ENCODE measurements at places on chromosomes 2 and 18. TPM values are rescaled to one million over a fixed set of nuclear protein-coding genes. Genes with fewer than 3 reads are reported as not detected.

DNA sequence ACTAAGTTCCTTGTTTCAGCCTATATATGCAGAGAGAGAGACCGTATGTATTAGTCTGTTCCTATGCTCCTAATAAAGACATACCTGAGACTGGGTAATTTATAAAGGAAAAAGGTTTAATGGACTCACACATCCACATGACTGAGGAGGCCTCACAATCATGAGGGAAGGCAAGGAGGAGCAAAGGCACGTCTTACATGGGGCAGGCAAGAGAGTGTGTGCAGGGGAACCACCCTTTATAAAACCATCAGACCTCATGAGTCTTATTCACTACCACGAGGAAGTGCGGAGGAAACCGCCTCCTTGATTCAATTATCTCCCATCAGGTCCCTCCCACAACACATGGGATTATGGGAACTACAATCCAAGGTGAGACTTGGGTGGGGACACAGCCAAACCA lies 73.8 kb downstream of the TMEM18 start:
- no peak for DNase-seq
- H3K27ac ChIP-seq = no peak overlapping the region
- no peaks in the 10 kb centered on the region for H3K4me1 ChIP-seq
- H3K27me3 ChIP-seq = no peaks in the 10 kb centered on the region
- H3K4me3 ChIP-seq = no peak overlapping the region
- no peaks in the 10 kb centered on the region for H3K36me3 ChIP-seq

GRCh38 chr18:48909721-48910120 lies 41.0 kb downstream of the SMAD7 start:
- no peak overlapping the region for H3K27ac ChIP-seq
- H3K4me1 ChIP-seq = peaks cover 21% of the 10 kb centered on the region
- H3K36me3 ChIP-seq = no peaks in the 10 kb centered on the region
- H3K27me3 ChIP-seq = no peaks in the 10 kb centered on the region

DNA sequence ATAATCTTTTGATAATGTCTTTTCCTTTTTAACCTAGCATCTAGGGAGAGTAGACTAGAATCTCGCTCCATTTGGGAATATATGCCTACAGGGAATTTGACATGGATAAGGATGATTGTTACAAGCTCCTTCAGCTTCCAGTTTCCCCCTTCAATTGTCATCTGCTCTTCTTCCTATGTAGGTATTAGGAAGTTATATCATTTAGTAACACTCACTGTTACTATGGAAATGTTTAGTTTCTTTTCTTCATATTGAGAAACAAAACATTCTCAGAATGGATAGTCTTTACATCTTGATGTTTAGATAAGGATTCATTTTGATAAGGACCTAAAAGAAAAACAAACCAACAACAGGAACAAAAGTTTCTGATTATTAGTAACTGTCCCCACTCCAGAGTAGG lies 127.6 kb downstream of the PHLPP1 start:
- H3K27ac ChIP-seq = no peak overlapping the region
- no peaks in the 10 kb centered on the region for H3K4me1 ChIP-seq
- no peak for DNase-seq
- no peaks in the 10 kb centered on the region for H3K36me3 ChIP-seq
- no peak overlapping the region for H3K4me3 ChIP-seq

DNA sequence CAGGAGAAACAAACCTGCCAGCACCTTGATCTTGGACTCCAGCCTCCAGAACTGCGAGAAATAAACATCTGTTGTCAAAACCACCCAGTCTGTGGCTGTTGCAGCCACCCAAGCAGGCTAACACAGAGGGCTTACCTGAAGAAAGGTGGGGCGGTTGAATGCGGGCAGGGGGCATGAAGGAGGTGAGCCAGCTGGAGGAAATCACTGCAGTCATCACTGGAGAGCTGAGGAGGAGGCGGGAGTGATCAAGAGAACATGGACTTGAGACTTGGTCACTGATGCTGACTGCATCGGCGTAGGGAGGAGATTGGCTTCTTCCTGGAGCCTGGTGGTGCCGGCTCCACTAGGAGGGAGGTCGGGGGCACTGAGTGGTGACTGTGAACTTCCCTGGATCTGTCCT lies 14.6 kb upstream of the ARMC9 start:
- no peaks in the 10 kb centered on the region for H3K27me3 ChIP-seq
- no peak overlapping the region for H3K4me3 ChIP-seq
- H3K36me3 ChIP-seq = no peaks in the 10 kb centered on the region
- no peak for DNase-seq

DNA sequence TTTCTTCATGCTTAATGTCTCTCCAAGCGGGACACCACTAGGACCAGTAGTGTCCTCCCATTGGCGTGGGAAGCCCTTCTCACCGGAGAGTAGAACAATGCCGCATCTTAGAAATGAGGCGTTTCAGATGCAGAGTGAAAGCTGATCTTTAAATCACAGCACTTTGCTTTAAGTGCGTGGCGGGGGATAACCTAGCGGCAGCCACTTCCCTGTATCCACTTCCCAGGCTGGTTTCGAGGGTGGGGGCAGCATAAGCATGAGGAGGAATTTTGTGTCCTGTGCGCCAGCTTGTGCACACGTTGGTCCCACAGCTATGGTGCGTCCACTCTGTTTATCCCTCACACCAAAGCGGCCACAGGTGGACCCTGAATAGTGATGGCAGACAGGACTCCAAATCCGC lies 63.1 kb downstream of the MBP start:
- no peak overlapping the region for H3K4me3 ChIP-seq
- H3K4me1 ChIP-seq = peaks cover 98% of the 10 kb centered on the region
- H3K27me3 ChIP-seq = no peaks in the 10 kb centered on the region
- H3K27ac ChIP-seq = peak overlapping the region; percentile 62

DNA sequence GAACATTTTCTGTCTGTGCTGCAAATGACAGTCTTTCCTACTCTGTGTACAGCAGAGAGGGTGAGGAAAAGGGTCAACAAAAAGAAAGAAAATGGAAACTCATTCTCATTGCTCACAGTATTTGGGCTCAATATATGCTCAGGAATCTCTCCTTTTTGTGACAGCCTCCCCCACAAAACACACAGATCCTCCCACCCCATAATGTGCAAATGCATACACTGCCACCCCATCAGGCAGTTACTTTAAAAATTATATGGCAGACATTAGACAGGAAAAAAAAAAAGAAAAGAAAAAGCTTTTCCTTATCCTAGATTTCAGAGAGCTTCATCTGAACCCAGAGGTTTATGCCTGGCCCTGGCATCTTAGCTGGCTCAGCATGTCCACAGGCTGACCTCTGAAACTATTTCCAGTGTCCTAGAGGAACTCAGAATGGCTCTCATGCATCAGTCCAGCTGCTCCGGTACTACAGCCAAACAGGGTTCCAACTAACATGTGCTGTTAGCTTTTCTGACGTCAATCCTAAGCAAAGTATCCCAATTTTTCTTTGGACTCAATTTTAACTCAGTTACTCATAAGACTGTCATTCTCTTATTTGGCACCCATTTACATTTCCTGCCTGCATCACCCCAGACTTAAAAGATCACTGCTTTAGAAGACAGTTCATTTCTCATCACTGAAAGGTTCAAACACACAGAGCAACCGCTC lies 105.9 kb downstream of the RBMS1 start:
- H3K27ac ChIP-seq = no peak overlapping the region
- no peaks in the 10 kb centered on the region for H3K27me3 ChIP-seq
- DNase-seq = no peak
- no peaks in the 10 kb centered on the region for H3K36me3 ChIP-seq
- peaks cover 82% of the 10 kb centered on the region for H3K4me1 ChIP-seq
- H3K4me3 ChIP-seq = no peak overlapping the region

- H3K4me3 ChIP-seq = peak overlapping the region; percentile 54
- peaks cover 67% of the 10 kb centered on the region for H3K4me1 ChIP-seq
Observed at GRCh38 chr2:96163415-96163767, 18.2 kb upstream of the DUSP2 start.

Gene EDAR
- 0.07 TPM for total RNA-seq

Gene CRACDL
- total RNA-seq = 0.27 TPM

Gene REG3G
- not detected for total RNA-seq

All from CD8-positive, alpha-beta memory T cell (primary cell).